ENCODE measurements at places on chromosomes 12 and 14. TPM values are rescaled to one million over a fixed set of nuclear protein-coding genes. Genes with fewer than 3 reads are reported as not detected.

DNA sequence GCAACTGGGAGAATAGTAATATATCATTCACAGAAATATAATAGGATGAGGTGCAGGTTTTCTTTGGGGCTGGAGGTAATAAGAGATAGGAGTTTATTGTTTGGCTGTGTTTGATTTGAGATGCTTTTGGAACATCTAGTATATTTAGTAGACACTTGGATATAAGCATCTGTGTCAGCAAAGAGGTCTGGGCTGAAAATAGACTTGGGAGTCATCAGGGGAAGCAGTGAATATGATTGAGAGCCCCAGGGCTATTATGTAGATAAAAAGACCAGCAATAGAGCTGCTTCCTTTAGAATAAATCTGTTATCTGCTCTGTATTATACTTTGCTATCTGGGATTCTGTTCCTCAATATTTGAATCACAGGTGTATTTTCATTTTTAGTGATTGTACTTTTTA lies 36.6 kb downstream of the SPATA7 start:
- no peaks in the 10 kb centered on the region for H3K36me3 ChIP-seq
- no peaks in the 10 kb centered on the region for H3K27me3 ChIP-seq
- no peak overlapping the region for H3K27ac ChIP-seq
- no peak for DNase-seq

Gene WDHD1
- 56.6 TPM for total RNA-seq

- H3K36me3 ChIP-seq = no peaks in the 10 kb centered on the region
- H3K4me3 ChIP-seq = no peak overlapping the region
- H3K4me1 ChIP-seq = no peaks in the 10 kb centered on the region
- no peak for DNase-seq
- no peak overlapping the region for H3K27ac ChIP-seq
Observed at GRCh38 chr14:105498430-105499255, 7.6 kb downstream of the TEDC1 start.

DNA sequence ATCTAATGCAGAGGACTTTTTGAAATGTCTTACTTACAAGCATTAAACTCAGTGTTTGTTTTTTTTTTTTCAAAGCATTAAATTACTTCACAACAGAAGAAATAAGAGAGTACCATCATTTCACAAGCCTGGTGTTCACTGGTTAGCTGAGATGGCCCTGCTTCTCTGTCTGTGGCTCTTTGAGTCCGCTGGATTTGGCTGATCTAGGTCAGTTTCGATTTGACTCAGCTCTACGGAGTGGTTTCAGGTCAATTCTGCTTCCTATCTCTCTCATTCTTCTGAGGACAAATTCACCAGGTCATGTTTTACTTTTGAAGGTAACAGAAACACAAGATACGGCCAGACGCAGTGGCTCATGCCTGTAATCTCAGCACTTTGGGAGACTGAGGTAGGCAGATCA lies 1066.1 kb downstream of the FLRT2 start:
- H3K4me3 ChIP-seq = no peak overlapping the region
- no peaks in the 10 kb centered on the region for H3K27me3 ChIP-seq
- H3K36me3 ChIP-seq = no peaks in the 10 kb centered on the region
- no peak for DNase-seq

DNA sequence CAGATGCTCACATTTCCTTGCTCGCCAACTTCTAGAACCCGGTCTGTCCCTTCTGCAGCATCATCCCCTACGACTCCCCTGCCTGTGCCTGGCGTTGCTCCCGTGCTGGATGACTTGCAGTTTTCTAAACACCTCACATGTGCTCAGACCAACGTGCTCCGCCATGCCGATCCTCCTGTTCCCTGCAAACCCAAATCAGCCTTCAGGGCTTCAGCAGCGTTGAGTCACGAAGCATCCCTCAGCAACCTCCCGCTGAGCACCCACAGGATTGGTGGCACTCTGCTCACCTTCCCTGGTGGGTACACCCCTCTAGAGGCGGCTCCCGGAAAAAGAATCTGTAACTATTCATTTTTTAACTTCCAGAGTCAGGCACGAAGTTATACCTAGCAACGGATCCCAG lies 2.8 kb upstream of the PIWIL1 start:
- H3K27me3 ChIP-seq = no peaks in the 10 kb centered on the region

Gene MYF6
- total RNA-seq = not detected

Gene TAS2R30
- 1.3 TPM for total RNA-seq

- H3K36me3 ChIP-seq = no peaks in the 10 kb centered on the region
- H3K4me3 ChIP-seq = no peak overlapping the region
- no peaks in the 10 kb centered on the region for H3K27me3 ChIP-seq
- DNase-seq = no peak
Observed at GRCh38 chr12:74171478-74171909, 366.1 kb upstream of the ATXN7L3B start.

- no peak for DNase-seq
- H3K36me3 ChIP-seq = no peaks in the 10 kb centered on the region
- H3K4me1 ChIP-seq = peaks cover 16% of the 10 kb centered on the region
- no peak overlapping the region for H3K27ac ChIP-seq
- H3K4me3 ChIP-seq = no peak overlapping the region
Observed at GRCh38 chr12:51822956-51823355, 25.6 kb downstream of the FIGNL2 start.

DNA sequence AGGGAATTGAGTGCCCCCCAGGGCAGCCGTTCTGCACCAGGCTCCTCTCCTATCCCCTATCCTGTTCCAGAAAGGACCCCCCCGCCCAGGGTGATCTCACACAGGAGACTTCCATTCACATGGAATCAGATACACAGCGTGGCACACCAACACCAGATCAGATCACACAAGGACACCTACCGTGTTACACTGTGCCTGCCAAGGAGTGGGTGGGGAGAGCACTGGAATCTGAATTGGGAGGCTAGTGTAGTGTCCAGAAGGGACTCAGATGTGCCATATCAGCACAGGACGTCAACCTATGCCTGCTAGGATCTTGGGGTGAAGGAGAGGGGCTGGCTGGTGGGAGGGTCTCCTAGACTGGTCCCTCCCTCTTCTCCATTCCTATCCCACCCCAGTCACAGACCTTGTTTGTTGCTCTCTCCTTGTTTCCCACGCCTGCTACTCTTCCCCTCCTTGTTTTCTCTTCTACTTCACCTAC lies 2.3 kb downstream of the PTMS start:
- H3K36me3 ChIP-seq = no peaks in the 10 kb centered on the region
- no peak overlapping the region for H3K4me3 ChIP-seq
- DNase-seq = no peak
- no peaks in the 10 kb centered on the region for H3K27me3 ChIP-seq

Gene CNTN1
- not detected for total RNA-seq

Gene GALNT6
- total RNA-seq = 13.5 TPM

Gene KRT75
- total RNA-seq = not detected

DNA sequence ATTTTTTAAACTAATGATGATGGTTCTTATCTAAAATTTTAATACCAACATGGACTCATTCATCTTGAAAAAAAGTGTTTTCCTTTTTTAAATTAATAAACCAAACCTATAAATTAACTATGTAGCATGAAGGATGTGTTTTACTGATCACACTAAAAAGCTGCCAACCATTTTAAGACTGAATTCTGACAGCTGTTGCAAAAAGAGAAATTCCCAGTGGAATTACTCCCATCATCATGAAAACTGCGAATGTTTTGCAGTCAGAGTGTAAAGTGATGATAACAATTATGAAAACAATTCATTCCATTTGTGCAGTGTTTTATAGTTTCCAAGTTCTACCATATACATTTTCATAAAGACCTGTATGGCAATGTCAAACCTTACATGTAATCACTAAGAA lies 232.8 kb downstream of the SLC2A13 start:
- DNase-seq = no peak
- H3K27me3 ChIP-seq = no peaks in the 10 kb centered on the region
- no peaks in the 10 kb centered on the region for H3K36me3 ChIP-seq
- H3K4me3 ChIP-seq = no peak overlapping the region
- no peak overlapping the region for H3K27ac ChIP-seq

Gene MIP
- not detected for total RNA-seq

DNA sequence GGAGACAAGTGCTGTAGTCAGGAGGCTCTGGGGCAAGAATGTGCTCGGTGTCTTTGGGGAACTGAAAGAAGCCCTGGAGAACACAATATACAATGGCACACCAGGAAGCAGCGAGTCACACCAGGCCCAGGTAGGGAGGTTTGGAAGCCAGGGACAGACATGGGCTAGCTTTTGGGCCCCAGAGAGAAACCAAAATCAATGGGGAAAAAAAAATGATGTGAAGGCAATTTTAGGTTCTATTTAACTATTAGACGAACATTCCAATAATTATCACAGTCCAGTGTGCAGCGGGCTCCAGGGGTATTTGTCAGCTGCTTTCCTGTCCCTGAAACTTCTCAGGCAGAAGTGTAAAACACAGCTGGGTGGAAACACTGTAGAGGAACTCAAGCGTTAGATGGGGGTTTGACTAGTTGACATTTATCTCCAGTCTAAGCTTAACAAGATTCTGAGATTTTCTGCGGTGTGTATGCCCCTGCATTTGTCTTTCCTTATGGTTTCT lies 21.8 kb upstream of the EGLN3 start:
- no peak for DNase-seq
- no peaks in the 10 kb centered on the region for H3K4me1 ChIP-seq
- no peaks in the 10 kb centered on the region for H3K27me3 ChIP-seq
- no peaks in the 10 kb centered on the region for H3K36me3 ChIP-seq

Gene FAM181A
- not detected for total RNA-seq

DNA sequence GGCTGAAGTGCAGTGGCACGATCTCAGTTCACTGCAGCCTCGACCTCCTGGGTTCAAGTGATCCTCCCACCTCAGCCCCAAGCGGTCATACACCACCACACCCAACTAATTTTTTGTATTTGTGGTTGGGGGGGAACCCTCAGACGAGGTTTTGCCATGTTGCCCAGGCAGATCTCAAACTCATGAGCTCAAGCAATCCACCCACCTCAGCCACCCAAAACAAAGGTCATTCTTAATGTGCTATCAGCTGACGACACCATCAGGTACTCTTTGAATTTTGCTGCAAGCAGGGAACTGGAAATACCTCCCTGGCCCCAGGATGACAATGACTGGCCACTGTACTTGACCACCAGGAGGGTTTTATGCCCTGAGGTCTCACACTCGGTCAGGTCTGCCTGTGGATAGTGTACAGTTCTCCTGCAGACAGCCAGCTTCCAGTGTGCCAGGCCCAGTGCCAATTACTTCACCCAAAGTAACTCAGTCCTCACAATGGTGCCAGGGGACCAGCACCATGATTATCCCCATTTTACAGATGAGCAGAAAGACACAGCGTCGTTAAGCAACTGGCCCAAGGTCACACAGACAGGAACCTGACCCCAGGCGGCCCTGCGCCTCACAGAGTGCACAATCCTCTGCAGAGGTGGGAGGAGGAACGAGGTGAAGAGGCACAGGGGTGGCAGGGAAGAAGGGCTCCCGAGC lies 42.9 kb downstream of the ITPK1 start:
- H3K4me3 ChIP-seq = no peak overlapping the region
- H3K27ac ChIP-seq = no peak overlapping the region
- peaks cover 11% of the 10 kb centered on the region for H3K4me1 ChIP-seq
- H3K27me3 ChIP-seq = no peaks in the 10 kb centered on the region
- no peaks in the 10 kb centered on the region for H3K36me3 ChIP-seq

DNA sequence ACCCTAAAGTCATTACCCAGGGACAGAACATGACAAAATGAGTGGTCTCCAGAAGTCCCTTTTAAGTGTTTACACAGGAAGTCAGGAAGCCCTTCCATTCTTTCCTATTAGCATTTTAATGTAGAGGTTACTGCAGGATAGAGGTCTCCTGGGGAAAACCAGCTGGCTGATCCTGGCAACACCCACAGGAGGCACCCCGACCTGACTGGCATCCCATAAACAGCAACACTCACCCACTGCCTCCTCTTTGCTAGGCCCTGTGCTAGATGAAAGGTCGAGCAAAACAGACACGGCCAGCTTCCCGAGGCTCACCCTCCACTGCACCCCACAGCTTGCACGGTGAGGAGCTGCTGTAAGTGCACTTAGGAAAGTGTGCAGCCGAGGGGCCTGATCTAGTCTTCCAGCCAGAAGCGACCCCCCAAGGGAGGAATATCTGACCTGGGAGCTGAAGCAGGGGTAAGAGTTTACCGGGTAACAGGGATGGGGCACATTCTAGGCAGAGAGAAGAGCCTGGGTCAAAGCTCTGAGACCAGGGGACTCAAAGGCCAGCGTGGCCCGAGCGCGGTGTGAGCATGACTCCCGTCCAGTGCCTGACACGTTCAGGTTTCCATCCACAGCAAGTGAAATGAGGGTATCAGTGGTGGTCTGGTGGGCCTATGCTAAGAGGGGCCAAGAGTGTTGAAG lies 9.0 kb downstream of the DAZAP2 start:
- H3K36me3 ChIP-seq = peaks cover 4% of the 10 kb centered on the region
- H3K4me1 ChIP-seq = peaks cover 35% of the 10 kb centered on the region
- no peak overlapping the region for H3K27ac ChIP-seq
- H3K4me3 ChIP-seq = no peak overlapping the region
- H3K27me3 ChIP-seq = no peaks in the 10 kb centered on the region

GRCh38 chr12:103334466-103334865 lies 161.3 kb downstream of the C12orf42 start:
- no peak for DNase-seq
- H3K4me3 ChIP-seq = no peak overlapping the region
- no peaks in the 10 kb centered on the region for H3K36me3 ChIP-seq
- no peak overlapping the region for H3K27ac ChIP-seq
- no peaks in the 10 kb centered on the region for H3K4me1 ChIP-seq

DNA sequence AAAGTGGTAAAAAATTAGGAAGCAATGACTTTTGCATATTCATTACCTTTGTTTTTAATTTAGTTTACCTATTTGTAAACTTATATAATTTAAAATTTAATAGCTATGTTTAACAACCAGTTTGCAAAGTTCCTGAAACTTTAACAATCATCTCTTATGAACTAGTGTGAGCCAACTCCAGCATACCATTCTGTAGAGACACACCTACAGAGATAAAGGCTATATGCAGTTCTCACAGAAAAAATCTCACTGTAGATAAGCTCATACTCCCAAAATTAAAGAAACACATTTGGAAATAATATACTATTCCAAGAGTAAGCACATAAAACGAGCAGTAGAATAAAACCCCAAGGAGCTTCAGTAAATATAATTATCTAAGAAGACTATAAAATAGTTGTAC lies 77.5 kb downstream of the CDK17 start:
- H3K27ac ChIP-seq = no peak overlapping the region
- H3K4me3 ChIP-seq = no peak overlapping the region

GRCh38 chr14:52080808-52081755 lies 12.2 kb upstream of the NID2 start:
- no peak overlapping the region for H3K27ac ChIP-seq
- no peaks in the 10 kb centered on the region for H3K36me3 ChIP-seq
- DNase-seq = no peak

Gene TARBP2
- 62.1 TPM for total RNA-seq

DNA sequence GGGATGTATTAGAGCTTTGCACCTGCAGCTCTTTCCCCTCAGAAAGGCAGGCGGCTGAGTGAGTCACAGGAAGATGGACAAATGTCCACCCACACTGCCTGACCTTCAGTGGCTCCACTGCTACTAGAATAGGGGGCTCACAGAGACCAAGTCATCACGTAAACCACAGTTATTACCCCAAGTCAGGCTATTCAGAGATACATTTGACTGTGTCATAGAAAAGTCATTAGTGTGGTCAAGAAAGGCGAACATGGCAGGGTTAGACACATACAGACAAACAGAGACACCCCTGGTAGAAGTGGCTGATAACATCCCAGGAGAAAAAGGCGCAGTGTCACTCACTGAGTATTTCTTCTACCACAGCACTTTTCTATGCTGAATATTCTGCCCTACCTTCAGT lies 36.0 kb downstream of the GCH1 start:
- no peaks in the 10 kb centered on the region for H3K36me3 ChIP-seq
- no peak overlapping the region for H3K4me3 ChIP-seq
- H3K27ac ChIP-seq = no peak overlapping the region
- peaks cover 8% of the 10 kb centered on the region for H3K4me1 ChIP-seq
- DNase-seq = no peak

Gene CAPZA3
- total RNA-seq = not detected

GRCh38 chr14:51087031-51087441 lies 7.9 kb downstream of the TRIM9 start:
- no peak overlapping the region for H3K27ac ChIP-seq
- no peaks in the 10 kb centered on the region for H3K36me3 ChIP-seq
- no peaks in the 10 kb centered on the region for H3K4me1 ChIP-seq
- no peak for DNase-seq
- H3K27me3 ChIP-seq = no peaks in the 10 kb centered on the region

All from CD8-positive, alpha-beta memory T cell (primary cell).